ENCODE measurements at places on chromosomes 6 and 20.

DNA sequence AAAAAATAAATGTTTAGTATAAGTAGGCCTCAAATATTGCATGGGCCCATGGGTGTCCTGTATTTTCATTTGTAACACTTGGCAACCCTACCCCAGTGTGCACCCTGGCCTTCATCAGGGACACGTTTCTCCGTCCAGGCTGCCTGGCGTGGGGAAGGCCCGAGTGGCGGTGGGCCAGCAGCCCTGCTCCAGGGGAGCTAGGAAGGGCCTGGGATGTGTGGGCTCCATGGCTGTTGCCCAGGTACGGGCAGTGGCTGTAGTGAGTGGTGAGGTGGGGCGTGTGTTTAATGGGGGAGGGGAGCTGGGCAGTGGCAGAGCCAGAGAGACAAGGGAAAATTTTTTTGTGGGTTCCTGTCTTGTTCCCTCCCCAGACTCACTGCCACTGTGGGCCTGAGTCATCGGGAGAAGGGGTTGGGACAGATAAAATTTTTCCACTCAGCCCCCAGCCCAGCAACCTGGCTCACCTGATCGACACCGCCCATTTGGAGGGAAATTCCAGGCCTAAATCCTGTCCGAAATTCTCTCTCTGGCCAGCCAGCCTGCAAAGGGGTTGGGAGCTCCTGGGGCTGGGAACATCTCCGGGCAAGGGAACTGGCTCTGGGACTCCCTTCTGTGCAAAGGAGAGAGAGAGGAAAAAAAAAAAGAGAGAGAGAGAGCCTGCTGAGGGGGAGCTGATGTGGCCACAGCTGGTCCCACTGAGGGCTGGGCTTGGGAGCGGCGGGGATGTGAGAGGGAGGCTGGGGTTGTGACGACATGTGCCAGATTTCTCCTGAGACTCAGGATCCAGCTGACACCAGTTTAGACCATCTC lies 32.5 kb upstream of the VEGFA start:
- no peak overlapping the region for H3K4me3 ChIP-seq
- H3K27ac ChIP-seq: no peak overlapping the region

DNA sequence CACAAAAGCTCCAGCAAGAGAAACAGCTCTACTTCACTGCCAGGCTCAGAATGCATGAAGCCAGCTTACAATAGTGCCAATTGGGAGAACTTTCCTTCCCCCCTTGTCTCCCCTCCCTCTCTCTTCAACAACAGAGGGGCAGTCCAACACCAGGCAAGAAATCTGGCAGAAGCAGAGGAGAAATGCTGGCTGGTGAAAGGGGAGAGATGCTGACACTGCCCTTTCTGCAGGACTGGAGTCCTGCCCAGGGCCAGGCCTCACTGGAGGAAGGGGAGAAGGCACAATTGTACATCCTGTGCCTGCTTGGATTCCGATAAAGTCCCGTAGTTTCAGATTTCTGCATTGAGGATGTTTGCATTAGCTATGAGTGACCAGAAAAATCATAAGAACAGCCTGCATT lies 148.6 kb downstream of the LRRC1 start:
- H3K27ac ChIP-seq: no peak overlapping the region
- H3K4me3 ChIP-seq: no peak overlapping the region
- no peak for DNase-seq
- no peaks in the 10 kb centered on the region for H3K27me3 ChIP-seq
- peaks cover 3% of the 10 kb centered on the region for H3K4me1 ChIP-seq
- no peaks in the 10 kb centered on the region for H3K36me3 ChIP-seq

DNA sequence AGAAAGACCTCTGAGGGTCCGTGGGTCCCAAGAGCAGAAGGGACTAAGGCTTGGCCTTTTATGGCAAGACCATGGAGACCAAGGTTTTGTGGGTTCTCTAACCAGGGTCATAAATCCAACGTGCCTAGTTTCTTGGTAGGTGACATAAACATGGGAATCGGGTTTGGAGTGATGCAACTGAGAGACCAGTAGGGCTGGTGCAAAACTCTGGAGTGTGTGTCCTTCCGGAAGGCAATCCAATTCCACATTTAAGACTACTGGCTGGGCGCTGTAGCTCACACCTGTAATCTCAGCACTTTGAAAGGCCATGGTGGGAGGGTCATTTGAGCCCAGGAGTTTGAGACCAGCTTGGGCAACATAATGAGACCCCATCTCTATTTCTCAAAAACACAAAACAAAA lies 116.5 kb upstream of the ARG1 start:
- H3K4me3 ChIP-seq: no peak overlapping the region
- DNase-seq: no peak
- no peaks in the 10 kb centered on the region for H3K4me1 ChIP-seq
- H3K27me3 ChIP-seq: peaks cover 10% of the 10 kb centered on the region
- no peak overlapping the region for H3K27ac ChIP-seq

- H3K27me3 ChIP-seq: peaks cover 5% of the 10 kb centered on the region
- no peak overlapping the region for H3K4me3 ChIP-seq
- no peak for DNase-seq
- no peaks in the 10 kb centered on the region for H3K36me3 ChIP-seq
- no peaks in the 10 kb centered on the region for H3K4me1 ChIP-seq
Observed at GRCh38 chr20:59207235-59207634, 43.6 kb downstream of the ZNF831 start.

GRCh38 chr20:34365765-34366213 lies 2.7 kb downstream of the ITCH start:
- no peaks in the 10 kb centered on the region for H3K27me3 ChIP-seq
- peaks cover 18% of the 10 kb centered on the region for H3K36me3 ChIP-seq
- H3K4me1 ChIP-seq: peaks cover 8% of the 10 kb centered on the region
- no peak overlapping the region for H3K4me3 ChIP-seq
- no peak overlapping the region for H3K27ac ChIP-seq

DNA sequence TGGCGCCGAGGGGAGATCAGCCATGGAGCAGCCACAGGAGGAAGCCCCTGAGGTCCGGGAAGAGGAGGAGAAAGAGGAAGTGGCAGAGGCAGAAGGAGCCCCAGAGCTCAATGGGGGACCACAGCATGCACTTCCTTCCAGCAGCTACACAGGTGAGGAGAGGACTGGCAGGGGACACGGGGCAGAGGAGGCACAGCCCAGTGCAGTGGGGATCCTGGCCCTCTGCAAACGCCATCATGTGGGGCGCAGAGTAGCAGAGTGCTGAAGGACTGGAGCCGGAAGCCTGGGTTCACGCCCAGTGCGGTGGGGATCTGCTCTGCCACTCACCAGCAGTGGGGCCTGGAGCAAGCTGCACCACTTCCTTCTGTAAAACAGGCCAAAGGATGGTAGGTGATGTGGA lies 41.1 kb upstream of the FANCE start:
- H3K27me3 ChIP-seq: no peaks in the 10 kb centered on the region
- no peak for DNase-seq
- no peak overlapping the region for H3K4me3 ChIP-seq

- DNase-seq: peak; percentile 98
- H3K27me3 ChIP-seq: no peaks in the 10 kb centered on the region
- no peak overlapping the region for H3K4me3 ChIP-seq
- peak overlapping the region; percentile 25 for H3K27ac ChIP-seq
Observed at GRCh38 chr6:149499066-149499465, 14.3 kb upstream of the ZC3H12D start.
